Activated CD4-positive, alpha-beta T cell treated with anti-CD3 and anti-CD28 coated beads, Interleukin-2, amount 50 U/mL, for 4 hours (primary cell): ENCODE measurements at places on chromosomes 5 and 9.

DNA sequence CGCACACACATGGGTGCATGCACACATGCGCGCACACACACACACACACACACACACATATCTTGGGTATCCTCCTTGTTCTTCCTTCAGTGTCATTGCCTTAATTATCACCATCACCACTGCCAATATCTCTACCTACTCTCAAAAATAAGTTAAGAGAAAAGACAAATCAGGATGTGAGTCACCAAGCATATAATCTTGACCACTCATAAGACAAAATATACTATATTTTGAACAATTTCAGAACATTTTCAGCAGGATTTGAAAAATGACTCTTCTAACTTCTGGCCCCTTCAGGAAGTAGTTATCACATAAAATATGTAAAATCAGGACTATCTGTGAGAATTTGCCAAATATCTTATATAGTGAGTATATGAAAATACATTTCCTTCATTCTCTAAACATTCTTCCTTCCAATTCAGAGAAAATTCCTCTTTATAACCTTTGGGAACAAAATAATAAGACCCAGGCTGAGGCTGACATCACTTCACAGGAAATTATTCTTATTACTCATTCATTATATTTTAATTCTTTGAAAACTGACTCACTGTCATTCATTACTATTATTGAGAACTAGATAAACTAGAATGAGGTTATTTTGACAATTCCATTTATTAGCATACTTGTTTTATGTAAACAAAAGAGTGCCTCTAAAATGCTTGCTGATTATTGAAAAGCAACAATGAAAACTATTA, 772.0 kb upstream of the ACO1 start:
- DNase-seq: no peak

DNA sequence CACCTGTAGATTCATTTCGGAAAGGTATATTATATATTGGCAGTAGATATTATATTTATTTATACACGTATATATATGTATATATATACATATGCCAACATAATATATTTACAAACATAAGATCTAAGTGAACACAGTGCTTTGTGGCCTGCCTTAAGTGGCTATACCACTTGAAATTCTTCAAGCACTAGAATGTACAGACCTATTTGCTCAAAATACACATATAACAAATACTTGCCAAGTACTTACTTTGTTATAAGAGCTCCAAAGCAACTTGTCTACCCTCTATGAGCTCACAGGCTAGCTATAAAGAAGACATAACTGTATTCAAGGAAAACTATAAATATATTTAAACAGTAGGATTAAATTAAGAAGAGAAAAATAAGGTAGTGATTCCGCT, 33.6 kb upstream of the SLC36A1 start:
- DNase-seq: no peak

DNA sequence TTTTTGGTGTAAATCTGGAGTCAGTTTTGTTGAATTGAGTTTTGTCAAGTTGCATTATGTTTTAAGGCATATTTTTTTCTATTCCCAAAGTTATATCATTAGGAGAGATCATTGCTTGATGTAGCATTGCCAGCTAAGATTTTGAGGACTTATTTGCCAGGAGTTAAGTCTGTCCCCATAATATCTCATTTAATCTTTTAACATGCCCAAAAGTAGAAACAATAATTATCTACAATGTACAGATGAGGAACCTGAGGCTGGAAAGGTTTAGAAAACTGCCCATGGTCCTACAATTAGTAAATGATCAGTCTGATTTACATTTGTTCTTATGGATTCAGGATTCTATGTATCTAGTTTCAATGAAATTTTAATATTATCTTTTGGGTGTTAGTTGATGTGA, 4.7 kb downstream of the NIPBL start:
- no peak for DNase-seq

DNA sequence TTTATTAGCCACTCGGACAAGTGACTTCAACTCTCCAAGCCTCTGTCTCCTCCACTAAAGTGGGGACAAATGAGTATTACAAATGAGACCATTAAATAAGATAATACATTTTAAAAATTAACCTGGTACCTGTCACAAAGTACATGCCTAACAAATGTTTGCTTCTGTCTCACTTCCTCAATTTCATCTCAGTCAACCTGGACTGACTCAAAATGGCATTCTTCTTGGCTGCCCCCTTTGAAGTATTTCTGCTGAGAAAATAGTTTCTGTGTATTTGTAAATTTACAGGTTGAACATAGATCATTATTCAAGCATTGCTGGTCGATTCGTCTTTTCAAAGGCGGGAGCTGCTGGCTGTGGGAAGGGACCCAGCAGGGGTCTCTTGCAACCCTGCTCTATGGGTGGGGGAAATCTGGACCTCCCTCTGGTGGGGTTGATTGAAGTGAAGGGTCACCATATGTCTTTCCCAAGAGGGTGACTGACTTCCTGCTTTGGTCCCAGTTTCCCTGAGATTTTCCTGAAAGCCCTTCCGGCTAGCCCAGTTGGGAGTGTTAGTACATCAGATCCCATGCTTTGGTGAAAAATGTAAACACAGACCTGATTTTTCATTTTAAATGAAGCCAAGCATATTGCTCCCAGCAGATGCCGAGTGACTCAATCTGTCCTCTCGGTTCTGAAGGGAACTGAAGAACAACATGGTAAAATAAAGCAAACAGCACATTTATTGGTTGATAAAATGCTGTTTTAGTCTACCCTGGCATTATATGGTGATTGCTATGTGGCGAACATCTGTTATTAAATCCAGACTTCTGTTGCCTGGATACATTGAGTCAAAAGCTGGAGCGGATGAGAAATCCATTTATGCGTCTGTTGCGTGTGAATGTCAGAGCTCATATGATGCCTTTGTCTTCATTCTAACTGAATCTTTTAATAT, 73.0 kb downstream of the KCNIP1 start:
- no peak for DNase-seq

DNA sequence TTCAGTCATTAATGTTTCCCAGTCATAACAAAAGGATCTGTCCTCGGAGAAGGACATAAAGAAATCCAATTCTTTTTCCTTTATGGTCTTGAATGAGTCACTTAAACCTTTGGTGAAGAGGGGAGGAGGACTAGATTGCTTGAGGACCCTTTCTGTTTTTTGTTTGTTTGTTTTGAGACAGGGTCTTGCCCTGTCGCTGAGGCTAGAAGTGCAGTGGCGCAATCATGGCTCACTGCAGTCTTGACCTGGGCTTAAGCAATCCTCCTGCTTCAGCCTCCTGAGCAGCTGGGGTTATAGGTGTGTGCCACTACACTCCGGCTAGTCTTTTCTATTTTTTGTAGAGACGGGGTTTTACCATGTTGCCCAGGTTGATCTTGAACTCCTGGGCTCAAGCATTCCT, 12.3 kb downstream of the TIGD6 start:
- DNase-seq: no peak

- DNase-seq: no peak
These were observed 1255.2 kb downstream of the EFNA5 start for GRCh38 chr5:106415541-106415940.

GRCh38 chr9:72751541-72751940, 201.3 kb downstream of the ALDH1A1 start:
- no peak for DNase-seq

GRCh38 chr9:129696944-129697655, 31.7 kb downstream of the PRRX2 start:
- no peak for DNase-seq

GRCh38 chr9:135663857-135664256, 748 bp downstream of the LCN9 start:
- DNase-seq: no peak

DNA sequence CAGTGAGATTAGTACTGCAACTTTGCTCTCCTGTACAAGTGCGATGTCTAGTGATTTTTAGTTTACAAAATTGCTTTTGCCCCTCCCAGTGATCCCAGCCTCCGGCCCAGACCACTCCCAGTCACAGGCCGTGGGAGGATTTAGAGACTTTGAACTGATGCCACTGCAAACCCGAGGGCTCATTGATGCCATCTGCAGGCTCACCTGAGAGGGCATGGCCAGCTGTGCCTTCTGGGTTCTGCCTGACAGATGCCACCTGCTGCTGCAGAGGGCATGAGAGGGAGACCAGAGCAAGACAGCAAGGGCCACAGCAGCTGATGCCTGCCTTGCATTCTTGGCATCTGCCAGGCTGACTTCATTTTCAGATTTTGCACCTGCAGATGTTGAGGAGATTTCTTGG, 593.8 kb downstream of the CDK5RAP2 start:
- DNase-seq: no peak
